ENCODE measurements at places on chromosomes 11 and 22.

DNA sequence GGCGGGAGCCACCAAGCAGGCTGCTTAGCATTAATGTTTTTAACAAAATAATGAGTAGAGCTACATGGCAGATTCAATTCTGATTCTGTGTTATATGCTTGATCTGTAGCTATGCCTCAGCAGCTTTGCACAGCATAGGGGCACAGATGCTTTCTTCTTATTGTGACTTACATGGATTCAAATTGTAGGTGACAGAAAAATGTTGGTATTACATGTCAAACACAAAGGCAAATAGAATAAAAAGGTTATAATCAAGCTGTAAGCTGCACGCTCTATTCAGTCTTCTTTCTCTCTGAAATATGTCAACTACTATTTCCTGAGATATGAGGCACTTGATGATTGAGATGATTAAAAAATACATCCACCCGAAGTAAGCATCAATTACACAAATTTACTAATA, 1573.8 kb downstream of the FAM181B start:
- DNase-seq = no peak

GRCh38 chr11:66554602-66555001, 7.9 kb downstream of the ACTN3 start:
- DNase-seq = no peak

GRCh38 chr11:72223615-72224563, 678 bp upstream of the INPPL1 start:
- peak; percentile 46 for DNase-seq

- no peak for DNase-seq
These were observed 190.5 kb downstream of the C11orf87 start for GRCh38 chr11:109612496-109612895.
